ENCODE measurements at places on chromosomes 3 and 15. TPM values are rescaled to one million over a fixed set of nuclear protein-coding genes. Genes with fewer than 3 reads are reported as not detected.

DNA sequence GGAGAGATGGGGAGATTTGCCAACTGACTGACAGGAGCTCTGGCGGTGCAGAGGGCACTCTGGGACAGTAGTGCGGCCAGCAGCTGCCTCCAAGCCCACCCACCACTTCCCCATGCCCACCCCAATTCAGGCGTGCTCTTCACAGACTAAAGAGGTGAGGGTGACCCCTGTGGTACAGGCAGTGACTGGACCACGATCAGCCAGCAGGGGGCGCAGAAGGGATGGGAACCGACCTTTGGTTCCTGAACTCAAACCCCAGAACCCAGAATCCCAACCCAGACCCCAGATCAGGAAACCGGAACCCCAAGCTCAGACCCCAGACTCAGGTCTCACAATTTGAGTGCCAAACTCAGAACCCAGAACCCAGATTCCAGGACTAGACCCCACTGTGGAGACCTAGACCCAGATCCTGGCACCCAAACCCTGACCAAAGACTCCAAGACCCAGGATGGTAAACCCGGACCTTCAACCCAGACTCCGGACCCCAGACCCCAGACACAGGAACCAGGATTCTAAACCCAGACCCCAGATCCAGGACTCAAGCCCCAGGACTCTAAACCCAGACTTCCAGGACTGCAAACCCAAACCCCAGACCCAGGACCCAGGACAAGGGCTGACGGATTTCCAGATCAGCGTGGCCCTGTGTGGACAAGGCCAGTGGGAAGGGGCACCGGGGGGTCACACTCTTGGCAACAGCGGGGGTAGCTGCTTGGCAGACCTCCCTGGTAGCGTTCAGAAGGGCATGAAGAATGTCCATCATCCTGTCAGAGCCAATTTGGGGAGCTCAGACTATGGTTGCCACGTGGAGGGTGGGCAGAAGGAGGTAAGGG lies 3.7 kb upstream of the MYL3 start:
- DNase-seq = peak; percentile 95

GRCh38 chr15:50747523-50747922 lies 18.0 kb downstream of the SPPL2A start:
- DNase-seq = no peak

GRCh38 chr3:94647131-94647530 lies 584.3 kb downstream of the NSUN3 start:
- DNase-seq = no peak

GRCh38 chr3:66633402-66634381 lies 132.9 kb upstream of the LRIG1 start:
- no peak for DNase-seq

The ADAMTS17 gene
- 2.3 TPM for total RNA-seq

DNA sequence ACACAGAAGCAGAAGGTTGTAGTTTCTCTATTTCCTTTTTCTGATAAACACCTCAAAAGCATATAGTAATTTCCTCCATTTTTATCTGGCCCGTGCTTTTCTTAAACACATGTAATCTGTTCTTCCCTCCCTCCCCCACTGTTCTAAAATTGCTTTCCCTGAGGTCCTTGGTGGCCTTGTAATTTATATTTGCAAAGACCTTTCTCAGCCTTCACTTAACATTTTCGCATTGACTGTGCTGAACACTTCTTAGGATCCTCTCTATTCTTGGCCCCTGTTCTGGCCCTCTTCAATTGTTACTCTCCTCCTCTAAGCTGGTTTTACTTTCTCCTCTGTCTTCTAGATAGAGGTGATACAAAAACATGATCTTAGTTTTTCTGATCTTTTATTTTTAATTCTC lies 28.3 kb downstream of the GAP43 start:
- no peak for DNase-seq

The WNT5A gene
- total RNA-seq = 4.7 TPM

The CHRNA7 gene
- total RNA-seq = 1.5 TPM

GRCh38 chr3:192408007-192408646 lies 319.2 kb downstream of the FGF12 start:
- DNase-seq = no peak

GRCh38 chr3:72369681-72370080 lies 478.6 kb downstream of the SHQ1 start:
- DNase-seq = no peak

DNA sequence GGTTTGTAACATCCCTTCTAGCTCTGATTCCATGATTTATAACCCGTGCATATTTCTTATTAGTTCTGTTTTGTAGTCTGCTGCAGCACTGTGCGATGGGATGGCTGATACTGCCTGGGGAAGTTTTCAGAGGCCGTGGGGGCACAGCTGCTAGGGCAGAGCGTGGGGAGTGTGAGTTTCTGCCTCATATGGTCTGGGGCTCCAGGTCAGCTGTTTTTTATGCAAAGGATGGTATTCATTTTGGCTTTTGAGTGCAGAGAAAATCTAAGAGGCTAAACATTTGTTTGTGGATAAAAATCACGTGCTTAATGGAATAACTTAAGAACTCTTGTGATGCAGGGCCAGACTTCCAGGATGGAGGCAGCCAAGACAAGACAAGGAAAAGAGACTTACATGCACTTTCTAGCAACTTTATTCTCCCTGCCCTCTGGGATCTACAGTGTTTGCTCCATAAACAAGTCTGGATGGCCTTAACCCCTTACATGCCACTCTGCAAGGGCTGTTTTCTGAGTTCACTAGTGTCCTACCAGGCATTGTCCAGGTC lies 45.5 kb upstream of the CFAP161 start:
- DNase-seq = no peak

The GALK2 gene
- 50.2 TPM for total RNA-seq

GRCh38 chr15:60797444-60798040 lies 318.6 kb upstream of the ICE2 start:
- DNase-seq = no peak

DNA sequence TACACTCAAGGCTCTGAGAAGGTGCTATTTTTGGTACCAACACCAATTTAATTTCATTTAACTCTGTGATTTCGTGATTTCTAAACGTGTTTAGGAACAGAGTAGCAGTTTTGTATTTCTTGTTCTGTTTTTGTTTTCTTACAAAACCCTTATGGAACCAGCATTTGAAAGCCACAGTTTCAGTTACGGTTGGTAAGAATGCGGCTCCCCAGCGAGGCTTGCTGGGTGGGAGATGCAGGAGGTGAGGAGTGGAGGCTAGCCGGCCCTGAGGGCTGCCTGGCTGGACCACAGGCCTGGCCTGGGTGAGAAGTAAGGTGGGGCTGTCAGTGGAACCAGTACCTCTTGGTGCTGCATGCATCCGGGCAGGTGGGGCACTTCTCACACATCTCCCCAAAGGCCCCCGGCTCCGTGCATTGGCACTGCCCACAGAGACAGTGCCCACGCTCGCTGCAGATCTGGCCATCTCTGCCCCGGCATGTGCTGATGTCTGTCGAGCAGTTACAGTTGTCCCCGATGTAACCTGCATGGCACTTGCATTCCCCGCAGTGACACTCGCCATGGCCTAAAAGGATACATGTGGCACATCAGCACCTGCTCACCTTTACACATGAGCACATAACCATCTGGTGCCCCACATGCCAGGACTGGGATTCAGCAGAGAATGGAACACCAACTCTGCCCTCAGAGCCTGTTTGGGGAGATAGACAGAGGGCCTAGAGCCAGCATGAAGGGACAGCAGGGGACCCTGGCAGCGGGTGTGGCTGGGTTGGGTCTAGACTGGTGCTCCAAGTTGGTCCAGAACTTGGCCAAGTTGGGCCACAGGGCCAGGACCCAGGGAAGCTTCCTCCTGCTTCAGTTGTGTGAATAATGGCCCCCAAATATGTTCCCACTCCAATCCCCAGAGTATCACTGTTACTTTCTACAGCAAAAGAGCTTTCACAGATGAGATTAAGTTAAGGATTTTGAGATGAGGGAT lies 43.4 kb downstream of the UMPS start:
- DNase-seq = peak; percentile 56

DNA sequence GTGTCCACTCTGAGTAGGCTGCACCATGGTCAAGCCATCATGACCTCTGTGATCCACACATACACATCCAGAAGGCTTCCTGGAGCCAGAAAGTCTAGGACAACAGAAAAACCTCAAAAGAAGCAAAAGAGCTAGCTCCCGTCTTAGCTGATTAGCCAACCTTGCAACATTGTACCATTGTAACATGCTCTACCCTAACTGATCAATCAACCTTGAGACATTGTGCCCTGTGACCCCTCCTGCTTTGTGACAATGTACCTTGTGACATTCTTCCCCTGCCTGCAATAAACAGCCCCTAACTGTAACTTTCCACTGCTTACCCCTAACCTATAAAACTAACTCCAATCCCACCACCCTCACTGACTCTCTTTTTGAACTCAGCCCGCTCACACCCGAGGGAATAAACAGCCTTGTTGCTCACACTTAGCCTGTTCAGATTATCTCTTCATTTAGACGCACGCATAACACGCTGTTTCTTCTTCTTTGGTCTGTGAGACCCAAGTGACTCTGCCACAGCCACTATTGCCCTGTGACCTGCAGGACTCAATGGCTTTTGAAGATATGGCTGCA lies 1104.6 kb downstream of the OTOL1 start:
- no peak for DNase-seq

DNA sequence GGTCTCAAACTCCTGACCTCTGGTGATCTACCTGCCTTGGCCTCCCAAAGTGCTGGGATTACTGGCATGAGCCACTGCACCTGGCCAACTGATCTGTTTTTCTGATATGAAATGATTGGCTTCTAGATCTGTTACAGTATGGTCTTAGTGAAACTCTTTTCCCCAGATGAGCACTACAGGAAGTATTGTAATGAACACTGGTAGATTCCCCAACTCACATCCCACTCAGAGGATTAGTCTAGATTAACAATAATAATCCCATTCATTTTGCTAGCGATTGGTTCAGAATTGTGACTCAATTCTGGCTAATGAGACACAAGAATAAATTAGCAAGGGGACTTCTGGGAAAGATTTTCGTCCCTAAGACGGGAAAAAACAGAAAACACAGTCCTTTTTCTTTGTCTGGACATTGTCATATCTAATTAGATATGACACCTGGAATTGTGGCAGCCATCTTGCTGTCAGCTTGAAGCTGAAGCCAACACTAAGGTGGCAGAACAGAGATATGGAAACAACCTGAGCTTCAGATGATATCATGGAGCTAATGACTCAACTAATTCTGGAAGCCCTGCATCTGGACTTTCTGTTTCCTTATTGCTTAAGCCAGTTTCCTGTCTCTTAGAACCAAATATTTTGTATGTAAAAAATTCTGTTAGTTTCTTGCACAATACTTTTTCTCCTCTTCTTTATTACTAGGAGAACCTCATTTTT lies 17.4 kb upstream of the NPTN start:
- no peak for DNase-seq

GRCh38 chr15:74050556-74051234 lies 31.7 kb downstream of the GOLGA6A start:
- DNase-seq = peak; percentile 57

DNA sequence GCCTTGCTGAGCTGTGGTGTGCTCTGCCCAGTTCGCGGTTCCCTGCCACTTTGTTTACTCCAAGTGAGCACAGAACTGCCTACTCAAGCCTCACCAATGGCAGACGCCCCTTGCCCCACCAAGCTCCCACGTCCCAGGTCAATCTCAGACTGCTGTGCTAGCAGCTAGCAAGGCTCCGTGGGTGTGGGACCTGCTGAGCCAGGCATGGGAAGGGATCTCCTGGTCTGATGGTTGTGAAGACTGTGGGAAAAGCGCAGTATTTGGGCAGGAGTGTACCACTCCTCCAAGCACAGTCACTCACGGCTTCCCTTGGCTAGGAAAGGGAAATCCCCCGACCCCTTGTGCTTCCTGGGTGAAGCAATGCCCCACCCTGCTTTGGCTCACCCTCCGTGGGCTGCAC lies 45.0 kb downstream of the SLC12A6 start:
- no peak for DNase-seq

The SPG21 gene
- total RNA-seq = 73.6 TPM

DNA sequence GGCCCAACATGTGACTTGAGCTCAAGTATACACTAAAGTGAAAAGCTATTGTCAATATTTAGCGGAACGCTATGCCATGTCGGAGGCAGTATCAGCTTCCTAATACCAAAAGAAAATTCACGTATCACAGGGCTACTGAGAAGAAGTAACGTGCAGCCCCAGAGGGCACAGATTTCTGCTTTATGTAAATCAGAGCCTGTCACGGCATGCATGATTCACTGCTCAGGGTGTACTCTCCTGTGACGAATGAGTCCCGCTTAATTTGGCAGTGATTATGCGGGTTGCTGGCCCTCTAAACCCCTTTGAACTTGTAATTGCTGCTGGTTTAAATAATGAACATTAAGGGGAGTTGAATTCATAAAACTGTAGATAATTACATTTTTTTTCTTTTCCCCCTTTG lies 85.3 kb downstream of the MEIS2 start:
- DNase-seq = no peak

The EPHA6 gene
- total RNA-seq = 0.98 TPM

DNA sequence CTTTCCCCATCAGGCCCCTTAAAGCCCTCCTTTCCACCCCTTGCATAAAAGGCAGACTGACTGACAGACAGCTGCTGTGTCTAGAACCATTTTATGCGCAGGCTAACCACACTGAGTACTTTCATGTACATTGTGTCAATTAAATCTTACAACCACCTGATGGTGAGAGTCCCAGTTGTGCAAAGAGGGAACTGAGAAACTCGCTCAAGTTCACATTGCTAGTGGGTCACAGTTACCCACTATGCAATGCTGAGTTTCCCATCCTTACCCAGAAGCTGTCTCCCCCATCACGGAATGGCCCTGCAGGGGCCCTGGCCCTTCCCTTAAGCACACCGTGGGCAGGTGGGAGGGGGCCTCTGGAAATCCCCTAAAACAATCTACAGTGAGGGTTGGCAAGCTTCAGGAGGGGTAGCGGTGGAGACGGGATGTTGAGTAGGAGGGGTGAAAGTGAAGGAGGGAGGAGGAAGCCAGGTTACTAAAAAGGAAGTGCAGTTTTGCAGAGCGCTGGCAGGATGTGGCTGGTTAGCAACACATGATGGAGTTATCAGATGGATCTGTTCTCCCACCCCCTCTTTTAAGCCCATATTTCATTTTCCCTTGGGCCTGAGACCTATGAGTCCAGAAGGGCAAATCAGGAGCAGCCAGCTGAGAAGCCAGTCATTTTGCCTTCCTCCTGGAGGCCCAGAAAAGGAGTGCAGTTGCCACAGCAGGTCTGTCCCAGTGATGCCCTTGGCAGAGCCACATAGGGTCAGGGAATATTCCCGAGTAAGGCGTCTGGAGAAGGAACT lies 30.0 kb downstream of the STARD5 start:
- DNase-seq = peak; percentile 54

The TOPAZ1 gene
- not detected for total RNA-seq

- DNase-seq = no peak
Observed at GRCh38 chr3:127206611-127207516, 13.9 kb downstream of the PRR23E start.

DNA sequence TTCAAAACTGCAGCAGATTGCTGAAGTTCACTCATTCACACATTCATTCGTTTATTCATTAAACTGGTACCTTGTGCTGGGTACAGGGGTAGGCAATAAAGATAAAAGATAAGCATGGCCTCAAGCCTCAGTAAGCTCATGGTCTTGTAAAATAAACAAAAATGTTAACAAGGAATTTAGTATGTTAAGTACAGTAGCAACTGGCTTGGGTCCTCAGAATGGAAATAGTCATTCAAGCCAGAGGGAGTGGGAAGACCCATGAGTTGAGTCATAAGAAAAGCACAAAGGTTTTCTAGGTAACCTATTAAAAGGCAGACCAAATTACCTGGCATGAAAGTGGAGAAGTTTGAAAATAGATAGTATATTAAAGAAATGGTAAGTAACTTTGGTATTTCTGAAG lies 163.3 kb downstream of the CDIN1 start:
- DNase-seq = no peak

The FEZF2 gene
- total RNA-seq = not detected
